Activated CD8-positive, alpha-beta T cell treated with anti-CD3 and anti-CD28 coated beads for 36 hours (primary cell): ENCODE measurements at places on chromosomes 13 and 19. TPM values are rescaled to one million over a fixed set of nuclear protein-coding genes. Genes with fewer than 3 reads are reported as not detected.

Gene SLC10A2
- total RNA-seq = not detected

Gene NLRP5
- not detected for total RNA-seq

Gene SLITRK5
- total RNA-seq = not detected

Gene WDR87
- total RNA-seq = not detected

Gene SYCN
- not detected for total RNA-seq

Gene ZNF177
- total RNA-seq = 1.9 TPM

Gene B3GNT8
- 0.59 TPM for total RNA-seq

Gene C5AR2
- 0.18 TPM for total RNA-seq

Gene KIR2DL1
- not detected for total RNA-seq

Gene GAPDHS
- not detected for total RNA-seq

Gene PSMC4
- total RNA-seq = 107 TPM

Gene BEST2
- total RNA-seq = not detected

Gene KLHL1
- not detected for total RNA-seq

Gene RFPL4AL1
- not detected for total RNA-seq

Gene CASP14
- not detected for total RNA-seq

Gene CD70
- total RNA-seq = 26.2 TPM

Gene TMEM255B
- 1.8 TPM for total RNA-seq

Gene SIGLEC8
- total RNA-seq = not detected
